ENCODE measurements at places on chromosomes 3 and 15.

GRCh38 chr3:69665026-69665737, 74.1 kb upstream of the MITF start:
- DNase-seq, result no peak

- DNase-seq, result no peak
These were observed 817 bp upstream of the PLXNA1 start for GRCh38 chr3:126982126-126982470.

DNA sequence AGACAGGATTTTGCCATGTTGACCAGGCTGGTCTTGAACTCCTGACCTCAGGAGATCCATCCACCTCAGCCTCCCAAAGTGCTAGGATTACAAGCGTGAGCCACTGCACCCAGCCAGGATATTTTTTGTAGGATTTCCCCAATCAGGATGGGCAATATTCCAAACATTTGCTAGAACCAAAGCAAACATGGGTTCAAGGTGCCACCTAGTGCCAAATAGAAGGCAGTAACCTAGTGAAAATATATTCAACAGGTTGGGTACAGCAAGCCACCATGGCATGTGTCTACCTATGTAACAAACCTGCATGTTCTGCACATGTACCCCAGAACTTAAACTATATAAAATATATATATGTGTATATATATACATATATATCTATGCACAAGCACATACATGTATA, 185.9 kb upstream of the CADM2 start:
- no peak for DNase-seq

DNA sequence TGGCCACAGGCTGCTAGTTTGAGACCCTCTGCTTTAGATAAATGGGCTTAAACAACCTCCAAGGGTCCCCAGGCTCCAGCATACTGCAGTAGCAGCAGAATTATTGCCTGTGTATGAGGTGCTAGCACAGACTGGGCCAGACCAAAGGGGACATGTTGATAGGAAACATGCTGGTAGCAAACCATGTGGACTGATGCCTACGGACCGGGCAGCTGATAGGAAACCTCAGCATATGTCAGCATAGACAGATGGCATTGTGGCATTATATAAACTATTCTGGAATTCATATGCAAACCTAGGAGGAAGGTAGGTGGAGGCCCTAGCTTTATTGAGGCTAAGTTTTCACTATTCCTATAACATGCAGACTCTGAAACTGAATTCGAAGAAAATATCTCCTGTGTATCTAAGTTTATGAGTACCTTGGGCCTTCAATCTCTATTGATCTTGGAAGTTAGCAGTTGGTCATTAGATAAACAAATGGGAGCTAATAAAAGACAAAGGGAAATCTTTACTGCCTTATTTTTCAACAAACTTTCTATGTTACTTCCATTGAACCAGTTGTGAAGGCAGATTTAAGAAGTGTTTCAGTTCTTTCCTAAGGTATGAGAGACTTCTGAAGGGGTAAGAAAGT, 1.7 kb upstream of the HGD start:
- DNase-seq, result no peak

DNA sequence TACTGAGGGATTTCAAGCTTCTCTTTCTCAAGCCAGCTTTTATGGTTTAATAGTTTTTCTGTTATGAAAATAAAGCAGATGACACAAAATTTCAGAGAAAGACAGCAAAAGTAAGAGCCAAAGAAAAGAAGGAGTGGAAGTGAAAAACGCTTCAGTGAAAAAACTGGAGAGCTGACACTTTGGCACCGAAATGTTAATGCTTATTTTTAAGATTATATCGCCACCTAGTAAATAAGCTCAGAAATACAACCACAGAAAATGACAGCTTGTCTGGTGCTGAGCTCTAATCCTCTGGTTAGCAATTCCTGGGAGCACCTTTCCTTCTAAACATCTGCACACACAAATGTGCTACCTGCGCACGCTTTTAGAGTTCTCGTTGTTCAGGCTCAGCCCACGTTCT, 101.6 kb downstream of the ZPLD1 start:
- no peak for DNase-seq

- no peak for DNase-seq
These were observed 22.5 kb downstream of the LPP start for GRCh38 chr3:188176476-188176875.

GRCh38 chr15:33031324-33031821, 163.1 kb downstream of the FMN1 start:
- DNase-seq, result no peak

DNA sequence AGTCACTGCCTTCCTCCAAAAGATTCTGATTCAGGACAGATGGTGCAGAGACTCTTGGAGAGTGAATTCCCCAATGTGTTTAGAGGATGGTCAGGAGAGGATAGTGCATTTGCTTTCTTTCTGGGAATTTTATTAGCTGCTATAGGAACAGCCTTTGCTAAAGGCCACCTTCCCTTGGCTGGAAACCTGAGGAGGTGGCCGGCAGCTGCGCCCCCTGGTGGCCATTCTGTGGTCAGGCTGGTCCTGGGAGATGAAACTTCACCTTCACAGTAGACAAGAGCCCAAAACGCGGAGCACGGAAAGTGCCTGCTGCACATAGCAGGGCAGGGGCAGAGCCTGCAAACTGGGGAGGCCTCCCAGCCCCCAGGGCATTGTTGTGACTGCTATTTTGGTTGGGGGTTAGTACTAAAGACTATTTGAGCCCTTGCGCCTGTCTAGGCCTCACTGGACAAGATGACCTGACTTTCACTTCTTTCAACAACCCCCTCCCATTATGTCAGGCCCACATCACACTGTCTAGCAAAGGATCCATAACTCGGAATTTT, 34.3 kb downstream of the SEC22C start:
- DNase-seq, result peak; percentile 87

GRCh38 chr15:25768271-25768670, 94.9 kb downstream of the ATP10A start:
- DNase-seq, result no peak

DNA sequence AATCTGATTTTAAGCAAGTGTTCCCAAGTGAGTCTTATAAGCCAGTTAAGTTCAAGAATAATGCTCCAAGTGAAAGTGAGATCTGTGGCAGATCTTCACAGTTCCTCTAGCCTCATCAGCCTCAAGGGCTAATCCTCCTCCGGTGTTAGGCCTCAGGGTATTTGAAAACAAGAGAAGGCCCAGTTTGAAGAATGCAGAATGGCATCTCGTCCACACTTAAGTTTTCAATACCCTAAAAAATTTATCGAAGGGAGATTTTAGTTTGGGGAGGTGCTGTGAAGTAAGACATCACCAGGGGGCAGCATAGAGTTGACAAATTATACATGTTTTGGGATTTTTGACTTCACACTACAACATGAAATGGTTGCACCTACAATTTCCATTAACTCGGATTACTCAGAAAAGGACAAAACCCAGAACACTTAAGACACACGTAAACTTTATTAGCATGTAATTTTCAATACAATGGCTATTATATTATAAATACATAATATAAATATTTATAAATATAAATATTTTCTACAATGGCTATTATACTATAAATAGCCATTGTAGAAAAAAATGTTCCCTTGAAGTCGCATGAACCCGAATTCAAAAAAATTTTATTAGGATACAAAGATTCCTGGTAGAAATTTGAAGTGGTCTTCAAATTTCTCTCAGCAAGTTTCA, 2.3 kb upstream of the TMEM266 start:
- DNase-seq, result no peak

- peak; percentile 42 for DNase-seq
These were observed 79.3 kb downstream of the EEFSEC start for GRCh38 chr3:128232376-128233178.

GRCh38 chr3:46663591-46664135, 29.8 kb downstream of the ALS2CL start:
- peak; percentile 62 for DNase-seq

- no peak for DNase-seq
These were observed 21.8 kb upstream of the SLC25A38 start for GRCh38 chr3:39361252-39361927.

GRCh38 chr3:134374105-134374790, at the start of gene AMOTL2:
Gene AMOTL2, minus strand, starts transcription at chr3:134374447. Its CDS starts 3,014 bp downstream, at chr3:134371433.
- peak; percentile 87 for DNase-seq

GRCh38 chr3:133674290-133674919, 12.7 kb upstream of the TOPBP1 start:
- no peak for DNase-seq

GRCh38 chr15:29822684-29823459, 604 bp upstream of the TJP1 start:
- DNase-seq, result no peak

DNA sequence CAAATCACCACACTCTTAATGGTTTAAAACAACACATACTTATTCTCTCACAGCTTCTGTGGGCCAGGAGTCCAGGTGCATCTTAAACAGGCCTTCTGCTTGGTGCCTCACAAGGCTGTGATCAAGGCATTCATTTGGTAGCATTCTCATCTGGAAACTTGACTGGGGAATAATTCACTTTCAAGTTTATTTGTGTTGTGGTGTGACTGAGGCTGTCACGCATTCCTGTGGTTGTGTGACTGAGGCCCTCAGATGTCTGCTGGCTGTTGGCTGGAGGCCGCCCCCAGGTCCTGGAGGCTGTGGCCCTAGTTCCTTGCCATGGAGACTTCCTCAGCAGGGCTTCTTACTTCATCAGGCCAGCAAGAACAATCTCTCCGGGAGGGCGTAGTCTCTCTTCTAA, 16.9 kb upstream of the FAM3D start:
- DNase-seq, result no peak

GRCh38 chr3:150412561-150413231, 4.6 kb downstream of the TSC22D2 start:
- DNase-seq, result no peak

GRCh38 chr3:50515565-50516439, 12.4 kb upstream of the CACNA2D2 start:
- peak; percentile 46 for DNase-seq

DNA sequence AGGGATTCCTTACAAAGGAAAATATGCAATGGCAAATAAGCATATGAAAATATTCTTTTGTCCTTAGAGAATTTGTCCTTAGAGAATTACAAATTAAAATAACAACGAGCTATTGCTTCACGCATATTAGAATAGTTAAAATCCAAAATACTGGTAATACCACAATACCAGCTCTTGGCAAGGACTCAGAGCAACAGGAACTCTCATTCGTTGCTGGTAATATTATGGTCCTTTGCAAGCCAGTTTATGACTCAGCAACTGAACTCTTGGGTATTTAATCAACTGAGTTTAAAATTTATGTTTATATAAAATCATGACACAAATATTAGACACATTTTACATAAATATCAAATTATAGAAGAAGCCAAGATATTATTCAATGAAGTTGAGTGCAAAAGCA, 1730.4 kb downstream of the SI start:
- no peak for DNase-seq

DNA sequence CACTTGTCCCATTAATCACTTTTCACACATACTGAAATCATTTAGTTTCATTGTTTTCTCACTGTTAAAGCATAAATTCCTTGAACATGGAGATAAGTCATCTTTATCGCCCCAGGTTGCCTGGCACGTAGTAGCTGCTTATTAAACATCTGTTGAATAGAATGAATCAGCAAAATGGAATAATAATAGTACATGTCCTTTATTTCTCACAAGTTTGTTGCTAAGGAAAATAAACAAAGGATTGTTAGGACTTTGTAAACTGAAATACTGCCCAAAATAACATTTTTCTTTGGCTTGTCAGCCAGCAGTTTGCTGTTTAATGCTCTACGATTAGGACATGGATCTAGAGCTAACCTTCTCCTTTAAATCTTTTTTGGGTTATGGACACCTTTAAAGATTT, 17.9 kb downstream of the SLC35A5 start:
- no peak for DNase-seq

DNA sequence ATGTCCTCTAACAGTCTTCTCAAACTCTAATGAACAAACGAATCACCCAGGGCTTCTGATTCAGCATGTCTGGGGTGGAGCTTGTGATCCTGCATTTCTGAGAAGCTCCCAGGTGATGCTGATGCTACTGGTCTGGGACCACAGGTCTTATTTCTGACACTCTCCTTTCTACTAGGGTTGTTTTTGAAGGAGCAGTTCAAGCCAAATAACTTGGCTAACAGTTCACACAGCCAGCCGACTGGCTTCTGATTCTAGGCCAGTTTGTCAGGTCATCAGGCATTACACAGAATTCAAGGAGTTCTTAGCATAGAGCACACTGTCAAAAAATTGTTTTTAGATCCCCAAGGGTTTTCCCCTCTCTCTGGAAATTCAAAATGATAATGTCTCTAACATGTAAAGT, 100.7 kb downstream of the TIGIT start:
- DNase-seq, result no peak

DNA sequence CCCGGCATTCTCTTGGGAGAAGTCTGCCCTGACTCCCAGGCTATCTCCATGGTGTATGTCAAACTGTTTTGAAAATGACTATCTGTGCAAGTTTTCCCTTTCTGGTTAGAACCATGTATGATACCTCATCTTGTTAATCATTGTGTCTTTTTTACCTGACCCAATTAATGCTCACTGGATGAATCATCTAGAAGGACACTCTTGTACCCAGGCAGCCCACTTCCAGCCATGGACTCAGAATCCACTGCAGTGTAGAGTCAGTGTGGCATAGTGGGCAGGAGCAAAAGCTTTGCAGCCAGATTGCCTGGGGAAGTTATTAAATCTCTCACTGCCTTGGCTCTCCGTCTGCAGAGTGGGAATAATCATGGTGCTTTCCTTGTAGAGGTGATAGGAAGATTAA, 1.2 kb downstream of the FAM3D start:
- DNase-seq, result no peak

DNA sequence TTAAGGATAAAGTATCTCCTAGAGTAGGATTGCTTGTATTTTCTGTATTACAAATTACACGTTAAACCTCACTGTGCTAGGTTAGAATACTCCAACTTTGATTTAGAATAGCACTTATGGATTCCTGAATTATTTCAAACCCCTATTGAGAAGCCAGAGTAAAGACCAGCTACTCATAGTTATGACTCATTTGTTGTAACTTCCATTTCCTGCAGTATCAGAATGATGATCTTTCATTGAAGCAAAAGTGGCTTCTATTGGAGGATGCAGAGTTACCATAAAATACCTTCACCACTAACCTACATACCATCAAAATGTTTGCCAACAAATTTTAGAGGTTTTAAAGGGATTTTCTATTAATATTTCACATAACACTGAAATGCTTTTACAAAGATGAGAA, 1322.7 kb upstream of the ALCAM start:
- DNase-seq, result no peak

DNA sequence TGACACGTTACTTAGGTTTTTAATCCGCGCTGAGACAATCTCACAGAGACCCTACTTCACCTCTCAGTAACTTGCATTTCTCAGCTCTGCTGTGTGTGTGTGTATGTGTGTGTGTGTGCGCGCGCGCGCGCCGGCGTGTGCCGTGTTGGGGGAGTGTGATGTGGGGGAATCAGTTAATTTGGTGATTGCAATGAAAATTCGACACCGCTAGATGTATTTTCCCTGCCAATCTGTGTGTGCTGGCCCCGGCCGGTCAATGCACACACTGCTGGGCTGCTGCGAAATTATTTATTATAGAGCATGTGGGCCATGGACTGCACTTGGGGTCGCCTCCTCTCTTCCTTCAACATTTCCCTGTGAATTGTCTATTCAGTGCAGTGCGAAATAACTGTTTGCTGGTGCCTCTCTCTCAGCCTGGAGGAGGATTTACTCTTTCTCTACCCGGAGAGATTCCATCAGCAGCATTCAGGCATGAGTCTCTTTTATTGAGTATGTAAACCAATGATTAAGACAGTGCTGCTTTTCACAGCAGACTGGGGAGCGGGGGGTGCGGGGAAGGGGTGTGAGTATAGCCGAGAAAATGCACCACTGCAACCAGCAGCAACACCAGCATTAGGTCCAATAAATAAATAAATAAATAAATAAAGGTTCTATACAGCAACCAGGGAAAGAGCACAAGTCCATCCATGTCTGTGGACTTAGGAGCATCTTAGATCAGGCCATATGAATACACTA, 2.9 kb downstream of the CADM2 start:
- DNase-seq, result peak; percentile 57

- no peak for DNase-seq
These were observed 122.7 kb upstream of the MNS1 start for GRCh38 chr15:56587686-56588085.

All from H1 (cell line).